ENCODE measurements at places on chromosomes 2 and 18.

- no peak for DNase-seq
Observed at GRCh38 chr2:95071856-95072255, 46.3 kb downstream of the MAL start.

DNA sequence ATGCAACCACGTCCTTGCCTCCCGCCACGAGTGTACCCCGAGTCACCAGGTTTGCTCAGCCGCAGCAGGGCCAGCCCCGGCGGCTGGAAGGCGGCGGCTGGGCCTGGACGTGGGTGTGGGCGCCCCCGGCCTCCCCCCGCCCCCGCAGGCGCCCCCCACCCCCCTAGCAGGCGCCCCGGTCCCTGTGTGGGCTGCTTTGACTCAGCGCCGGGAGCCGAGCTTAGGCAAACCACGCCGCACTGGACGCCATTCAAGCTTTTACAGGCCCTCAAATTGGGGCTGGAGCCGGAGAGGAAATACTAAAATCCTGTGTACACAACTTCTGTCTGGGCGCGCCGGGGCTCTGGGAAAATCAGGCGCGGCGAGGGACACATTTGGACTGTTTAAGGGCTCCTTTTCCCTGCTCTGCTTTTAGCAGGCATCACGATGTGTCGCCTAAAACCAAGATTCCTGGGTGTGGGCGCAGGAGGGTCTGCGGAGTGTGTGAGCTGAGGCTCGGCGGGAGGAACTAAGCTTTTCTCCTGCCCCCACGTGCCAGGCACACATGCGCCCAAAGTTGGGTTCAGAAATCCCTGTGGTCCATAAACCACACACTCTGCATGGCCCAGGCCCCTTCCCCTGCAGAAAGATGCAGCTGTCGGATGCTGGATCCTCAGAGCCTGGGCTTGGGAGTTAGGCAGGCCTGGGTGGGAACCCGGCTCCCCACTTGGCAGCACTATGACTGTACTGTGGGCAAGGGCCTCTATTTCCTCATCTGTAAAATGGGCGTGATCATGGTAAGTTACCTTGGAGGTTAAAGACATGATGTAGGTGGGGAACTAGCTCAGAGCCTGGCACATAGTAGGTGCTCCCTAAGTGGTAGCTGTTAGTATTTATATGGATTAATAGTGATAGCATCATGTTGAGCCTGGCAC is 57.6 kb downstream of the ATOH8 start:
- no peak for DNase-seq

DNA sequence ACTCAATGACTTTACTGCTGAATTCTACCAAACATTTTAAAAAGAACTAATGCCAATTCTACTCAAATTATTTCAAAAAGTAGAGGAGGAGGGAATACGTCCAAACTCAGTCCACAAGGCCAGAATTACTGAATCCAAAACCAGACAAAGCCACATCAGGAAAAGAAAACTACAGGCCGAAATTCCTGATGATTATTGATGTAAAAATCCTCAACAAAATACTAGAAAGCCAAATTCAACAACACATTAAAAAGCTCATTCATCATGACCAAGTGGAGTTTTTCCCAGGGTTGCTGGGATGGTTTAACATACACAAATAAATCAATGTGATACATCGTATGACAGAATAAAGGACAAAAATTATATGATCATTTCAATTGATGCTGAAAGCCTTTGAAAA is 103.9 kb upstream of the UBE2E3 start:
- no peak for DNase-seq

DNA sequence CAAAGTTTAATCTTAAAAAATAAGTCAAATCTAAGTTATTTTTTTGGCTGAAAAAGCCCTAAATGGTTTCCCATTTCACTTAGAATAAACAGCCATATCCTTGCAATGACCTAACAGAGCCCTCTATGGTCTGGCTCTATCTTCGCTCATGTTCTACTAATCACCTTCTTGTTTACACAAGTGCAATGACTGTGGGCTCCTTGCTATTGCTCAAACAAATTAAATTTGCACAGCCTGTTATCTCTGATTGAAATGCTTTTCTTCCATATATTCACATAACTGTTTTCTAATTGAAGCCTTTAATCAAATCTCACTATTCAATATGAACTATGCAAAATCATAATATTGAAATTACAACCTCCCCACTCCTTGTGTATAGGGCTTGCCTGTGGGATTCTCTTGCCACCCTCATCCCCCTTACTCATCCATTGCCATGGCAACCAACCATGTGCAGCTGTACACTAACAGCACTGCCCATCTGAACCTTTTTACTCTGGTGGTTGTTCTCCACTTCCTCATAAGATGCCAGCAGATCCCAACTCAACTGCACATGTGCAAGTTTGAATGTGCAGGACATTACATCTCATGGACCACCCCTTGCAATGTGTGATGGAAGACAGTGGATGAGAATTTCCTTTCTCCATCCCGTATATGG is 1083.2 kb downstream of the SOCS6 start:
- no peak for DNase-seq

- peak; percentile 19 for DNase-seq
Observed at GRCh38 chr18:21179590-21180220, 62.3 kb upstream of the GREB1L start.

- no peak for DNase-seq
Observed at GRCh38 chr18:49879271-49879580, 65.9 kb upstream of the ACAA2 start.

GRCh38 chr2:127406454-127406853 is 11.8 kb upstream of the PROC start:
- DNase-seq: no peak

DNA sequence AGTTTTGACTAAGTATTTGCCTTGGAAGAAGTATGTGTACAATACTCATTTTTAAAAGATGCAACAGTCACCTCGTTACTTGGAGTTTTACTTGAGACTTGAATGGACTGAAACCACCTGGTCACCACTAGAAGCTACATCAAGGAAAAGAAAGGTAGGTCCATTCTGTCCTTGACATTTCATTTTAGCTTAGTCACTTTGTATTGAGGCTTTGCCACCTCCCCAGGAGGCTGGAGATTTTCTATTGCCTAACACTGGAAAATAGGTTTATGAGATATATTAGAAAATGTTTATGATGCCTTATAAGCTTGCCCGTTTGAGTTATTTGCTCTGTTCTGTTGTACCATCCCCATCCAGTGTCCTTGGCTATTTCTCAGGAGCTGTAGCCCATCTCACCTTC is 107.9 kb upstream of the ETAA1 start:
- no peak for DNase-seq

DNA sequence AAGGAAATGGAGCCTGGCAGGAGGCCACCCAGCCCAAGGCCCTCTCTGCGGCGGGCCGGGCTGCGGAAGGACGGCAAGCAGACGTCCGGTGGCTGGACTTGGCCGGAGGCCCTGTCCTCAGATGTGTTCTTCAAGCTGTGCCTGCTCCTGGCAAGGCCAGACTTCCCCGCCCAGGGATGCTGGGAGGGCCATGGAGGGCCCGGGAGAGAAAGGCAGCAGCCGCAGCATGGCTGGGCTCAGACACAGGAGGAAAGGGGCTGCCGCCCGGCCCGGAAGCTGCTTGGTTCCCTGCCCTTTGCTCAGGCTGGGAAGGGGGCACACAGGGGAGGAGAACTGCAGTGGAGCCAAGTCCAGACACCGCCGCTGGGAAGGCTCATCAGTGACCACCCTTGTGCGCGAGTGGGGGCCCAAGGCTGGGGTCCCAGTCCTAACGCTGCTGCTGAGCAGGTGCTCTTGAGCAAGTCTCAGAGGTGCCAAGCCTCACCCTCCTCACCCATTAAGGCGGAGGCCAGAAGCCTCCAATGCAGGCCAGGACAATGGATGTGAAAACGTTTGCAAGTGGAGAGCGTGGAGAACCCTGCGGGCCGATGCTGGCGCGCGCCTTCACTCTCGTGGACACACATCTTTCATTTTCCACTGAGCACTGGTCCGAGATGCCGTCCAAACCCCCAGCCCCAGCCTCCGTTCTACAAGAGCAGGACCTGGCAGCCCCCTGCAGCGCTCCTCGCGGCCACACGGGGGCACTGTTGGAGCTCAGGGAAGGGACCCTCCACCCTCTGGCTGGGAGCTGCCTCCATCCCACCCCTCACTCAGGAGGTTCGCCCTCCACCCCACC is 7.9 kb downstream of the CROCC2 start:
- no peak for DNase-seq
